ENCODE measurements at places on chromosomes 3 and 15.

DNA sequence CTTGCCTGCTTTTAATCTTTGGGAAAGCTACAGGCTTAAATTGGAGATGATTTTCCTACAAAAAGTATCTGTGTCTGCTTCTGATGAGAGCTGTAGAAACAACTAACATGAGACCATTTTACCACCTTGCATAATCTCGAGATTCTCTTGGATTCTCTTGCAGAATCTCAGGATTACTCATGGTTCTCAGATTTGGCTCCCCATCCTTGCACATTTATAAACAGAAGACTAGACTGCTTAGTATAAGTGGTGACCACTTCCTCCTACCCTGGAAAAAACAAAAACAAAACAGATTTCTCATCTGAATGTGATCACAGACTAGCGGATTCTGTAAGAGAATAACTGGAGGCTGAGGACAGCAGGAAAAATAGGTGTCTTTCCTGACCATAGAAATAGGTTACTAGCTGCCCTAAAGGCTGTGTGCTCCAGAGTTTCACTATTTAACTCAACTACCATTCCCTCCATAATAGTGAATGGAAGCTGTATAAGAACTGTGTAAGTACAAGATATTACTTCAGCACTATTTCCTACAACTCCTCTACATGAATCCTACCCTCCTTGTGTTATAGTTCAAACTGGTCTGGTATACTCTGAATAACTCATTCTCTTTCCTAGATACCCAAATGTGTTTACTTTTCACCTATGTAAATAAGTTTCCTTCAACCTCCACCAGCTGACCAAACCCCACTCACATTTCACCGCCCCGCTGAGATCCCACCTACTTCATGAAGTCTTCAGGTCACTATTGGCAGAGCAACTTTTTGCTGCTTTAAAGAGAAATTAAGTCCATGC, 122.2 kb upstream of the C2CD4B start:
- no peak for DNase-seq

DNA sequence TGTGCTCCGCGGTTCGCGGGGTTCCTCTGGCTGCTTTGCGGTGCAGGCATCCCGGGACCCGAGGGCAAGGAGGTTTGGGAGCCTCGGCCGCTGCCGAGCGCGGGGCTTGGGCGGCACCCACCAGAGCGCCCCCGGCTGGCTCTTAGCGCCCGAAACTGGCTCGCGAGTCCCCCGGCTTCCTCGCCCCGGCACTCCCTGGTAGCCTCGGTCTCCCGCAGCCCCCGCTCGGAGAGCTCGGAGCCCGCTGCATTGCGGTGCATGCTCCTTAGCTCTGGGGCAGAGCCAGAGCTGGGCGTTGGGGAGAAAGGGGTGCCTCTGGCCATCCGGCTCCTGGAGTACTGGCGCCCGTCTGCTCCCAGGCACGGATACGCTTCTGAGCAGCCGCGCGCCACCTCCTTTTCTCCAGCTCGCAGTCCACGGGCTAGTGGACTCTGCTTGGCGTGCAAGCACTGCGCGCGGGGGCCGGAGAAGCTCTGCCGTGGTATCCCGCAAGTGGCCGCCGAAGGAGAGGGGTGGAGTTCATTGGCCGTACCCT, 753 bp downstream of the EPHB1 start:
- DNase-seq: peak; percentile 65

- DNase-seq: peak; percentile 45
Measured at GRCh38 chr3:65732051-65732935, 306.4 kb downstream of the MAGI1 start.

GRCh38 chr3:197372047-197372661, 73.7 kb upstream of the DLG1 start:
- no peak for DNase-seq

GRCh38 chr15:65409036-65409631, 13.6 kb downstream of the IGDCC4 start:
- DNase-seq: no peak

- DNase-seq: no peak
Measured at GRCh38 chr15:29100486-29101000, 169.1 kb downstream of the NSMCE3 start.

GRCh38 chr3:178960181-178960580, 111.4 kb downstream of the ZMAT3 start:
- DNase-seq: peak; percentile 51

DNA sequence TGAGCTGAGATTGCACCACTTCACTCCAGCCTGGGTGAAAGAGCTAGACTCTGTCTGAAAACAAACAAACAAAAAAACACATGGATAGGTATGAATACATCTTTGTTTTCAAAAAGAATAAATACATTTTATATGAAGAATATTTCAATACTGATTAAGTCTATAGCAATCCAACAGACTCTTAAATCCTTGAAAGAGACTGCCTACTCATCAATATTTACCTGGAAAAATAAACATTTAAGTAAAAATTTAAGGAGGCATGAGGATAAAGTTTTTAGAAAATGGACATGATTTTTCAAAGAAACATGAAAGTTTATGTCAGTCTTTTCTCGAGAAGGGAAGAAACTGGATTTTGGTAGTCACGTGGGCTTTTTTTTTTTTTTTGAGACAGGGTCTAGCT, 5.4 kb downstream of the NKIRAS1 start:
- no peak for DNase-seq

DNA sequence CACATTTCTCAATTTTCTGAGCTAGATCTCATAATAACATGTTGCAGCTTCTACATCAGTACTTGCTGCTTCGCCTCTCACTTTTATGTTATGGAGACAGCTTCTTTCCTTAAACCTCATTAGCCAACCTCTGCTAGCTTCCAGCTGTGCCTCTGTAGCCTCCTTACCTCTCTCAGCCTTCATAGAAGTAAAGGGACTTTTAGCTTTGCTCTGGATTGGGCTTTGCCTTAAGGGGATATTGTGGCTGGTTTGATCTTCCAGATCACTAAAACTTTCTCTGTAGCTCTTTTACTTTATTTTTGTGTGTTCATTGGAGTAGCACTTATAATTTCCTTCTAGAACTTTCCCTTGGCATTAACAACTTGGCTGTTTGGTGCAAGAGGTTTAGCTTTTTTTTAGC, 150.1 kb downstream of the ATG7 start:
- no peak for DNase-seq

DNA sequence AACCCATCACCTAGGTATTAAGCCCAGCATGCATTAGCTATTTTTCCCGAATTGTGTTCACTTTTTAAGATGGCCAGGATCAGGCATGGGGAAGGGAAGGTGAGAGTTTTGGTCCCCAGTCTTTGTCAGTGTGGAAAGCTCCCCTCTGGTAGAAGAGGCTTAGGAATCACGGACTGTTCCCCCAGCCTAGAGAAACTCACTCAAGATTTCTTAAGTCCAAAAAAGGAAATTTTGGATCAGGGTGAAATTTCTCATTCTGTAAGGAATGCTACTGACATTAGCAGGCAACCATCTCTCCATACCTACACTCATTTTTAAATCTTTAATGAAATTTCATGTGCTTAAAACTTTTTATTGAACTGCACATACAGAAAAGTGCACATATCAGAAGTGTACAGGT, 70.3 kb upstream of the GALNT15 start:
- DNase-seq: no peak

GRCh38 chr3:139746481-139746880, 68.7 kb upstream of the NMNAT3 start:
- no peak for DNase-seq

- no peak for DNase-seq
Measured at GRCh38 chr3:108018552-108018951, 72.3 kb downstream of the CD47 start.

GRCh38 chr15:36501063-36501678, 78.3 kb upstream of the CDIN1 start:
- peak; percentile 78 for DNase-seq

DNA sequence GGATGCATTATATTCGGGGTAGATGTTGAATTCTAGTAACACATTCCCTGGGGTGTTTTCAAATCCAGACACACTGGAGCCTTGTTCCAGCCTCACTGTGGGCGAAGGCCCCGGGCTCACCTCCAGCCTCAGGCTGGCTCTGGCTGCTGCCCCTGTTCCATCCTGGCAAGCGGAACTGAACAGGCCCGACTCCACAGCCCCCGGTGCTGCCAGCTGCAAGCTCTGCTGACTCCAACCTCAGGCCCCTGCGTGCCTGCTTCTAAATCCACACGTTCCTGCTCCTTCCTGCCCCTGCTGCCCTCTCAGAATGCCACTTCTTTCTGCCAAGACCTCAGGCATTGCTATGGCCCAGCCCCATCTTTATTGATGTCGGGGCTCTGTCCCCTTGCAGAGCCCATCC, 90.6 kb downstream of the LIPC start:
- DNase-seq: no peak

GRCh38 chr3:111846717-111847116, 12.3 kb upstream of the PHLDB2 start:
- DNase-seq: no peak

DNA sequence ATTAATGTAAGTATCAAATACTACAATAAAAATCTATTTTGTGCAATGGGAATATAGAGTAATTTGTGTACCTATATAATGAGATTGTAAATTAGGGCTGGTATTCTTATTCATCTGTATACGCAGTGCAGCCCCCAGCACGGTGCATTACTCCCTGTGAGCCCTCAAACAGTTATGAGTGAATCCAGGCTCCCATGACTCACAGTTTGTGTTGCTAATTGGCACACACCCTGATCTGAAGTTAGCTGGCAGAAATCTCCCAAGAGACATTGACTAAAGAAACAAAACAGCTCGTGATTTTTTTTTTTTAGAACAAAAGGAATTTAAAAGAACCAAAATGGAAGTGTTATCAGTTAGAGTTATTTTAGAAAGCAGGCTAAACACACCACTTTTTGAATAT, 15.7 kb downstream of the GK5 start:
- no peak for DNase-seq

DNA sequence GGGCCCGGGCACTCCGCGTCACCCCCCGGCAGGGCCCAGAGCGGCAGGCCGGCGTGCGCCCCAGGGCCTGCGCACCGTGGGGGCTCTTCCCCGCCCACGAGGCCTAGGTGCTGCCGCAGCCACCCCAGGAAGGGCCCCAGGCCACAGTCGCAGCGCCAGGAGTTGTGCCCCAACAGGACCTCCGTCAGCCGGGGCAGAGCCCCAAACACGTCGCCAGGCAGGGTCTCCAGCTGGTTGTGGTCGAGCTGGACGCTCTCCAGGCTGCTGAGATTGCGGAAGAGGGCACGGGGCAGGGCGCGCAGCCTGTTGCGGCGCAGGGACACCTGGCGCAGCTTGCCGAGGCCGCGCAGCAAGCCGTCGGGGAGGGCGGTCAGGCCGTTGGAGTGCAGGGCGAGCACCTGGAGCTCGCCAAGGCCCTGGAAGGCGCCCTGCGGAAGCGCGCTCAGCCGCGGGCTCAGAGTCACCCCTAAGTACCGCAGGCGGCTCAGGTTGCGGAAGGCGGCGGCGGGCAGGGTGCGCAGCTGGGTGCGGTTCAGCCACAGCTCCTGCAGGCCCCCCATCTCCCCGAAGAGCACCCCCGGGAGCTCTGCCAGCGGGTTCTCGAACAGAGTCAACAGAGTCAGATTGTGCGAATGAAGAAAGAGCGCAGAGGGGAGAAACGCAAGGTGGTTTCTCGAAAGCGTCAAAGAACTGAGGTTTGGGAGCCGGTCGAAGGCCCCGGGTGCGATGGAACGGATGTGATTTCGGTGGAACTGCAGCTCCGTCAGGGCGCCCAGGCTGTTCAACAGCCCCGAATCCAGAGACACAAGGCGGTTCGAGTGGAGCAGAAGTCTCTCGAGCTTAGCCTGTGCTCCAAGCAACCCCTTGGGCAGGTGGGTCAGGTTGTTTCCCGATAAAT, 2.0 kb downstream of the GP5 start:
- no peak for DNase-seq

DNA sequence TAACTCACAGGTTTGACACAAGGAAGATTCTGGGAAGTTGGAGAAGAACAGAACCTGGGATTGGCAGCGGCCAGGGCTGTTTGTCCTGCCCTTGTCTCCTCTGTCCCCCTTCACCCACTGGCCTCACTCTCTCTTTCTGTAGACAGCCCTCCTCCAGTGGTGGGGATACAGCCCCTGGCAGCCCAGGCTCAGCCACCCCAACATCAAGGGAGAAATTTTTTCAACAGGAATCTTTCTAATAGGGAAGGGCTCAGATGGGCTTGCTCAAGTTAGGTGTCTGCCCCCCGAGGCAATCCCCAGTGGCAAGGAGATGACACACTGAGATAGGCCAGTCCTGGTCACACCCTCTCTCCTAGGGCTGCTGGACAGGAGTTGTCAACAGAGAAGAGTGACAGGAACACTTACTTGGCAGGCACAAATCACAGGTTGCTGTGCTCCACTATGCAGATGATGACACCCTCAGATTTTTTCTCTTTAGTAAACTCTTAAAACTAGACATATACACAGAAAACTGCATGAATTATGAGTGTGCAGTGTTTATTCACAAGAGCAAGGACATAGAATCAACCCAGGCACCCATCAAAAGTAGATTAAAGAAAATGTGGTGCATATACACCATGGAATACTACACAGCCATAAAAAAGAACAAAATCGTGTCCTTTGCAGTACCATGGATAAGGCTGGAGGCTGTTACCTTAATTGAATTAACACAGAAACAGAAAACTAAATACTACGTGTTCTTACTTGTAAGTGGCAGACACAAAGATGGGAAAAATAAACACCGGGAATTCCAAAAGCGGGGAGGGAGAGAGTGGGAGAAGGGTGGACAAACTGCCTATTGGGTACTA, 36.3 kb downstream of the PLA2G4D start:
- no peak for DNase-seq

DNA sequence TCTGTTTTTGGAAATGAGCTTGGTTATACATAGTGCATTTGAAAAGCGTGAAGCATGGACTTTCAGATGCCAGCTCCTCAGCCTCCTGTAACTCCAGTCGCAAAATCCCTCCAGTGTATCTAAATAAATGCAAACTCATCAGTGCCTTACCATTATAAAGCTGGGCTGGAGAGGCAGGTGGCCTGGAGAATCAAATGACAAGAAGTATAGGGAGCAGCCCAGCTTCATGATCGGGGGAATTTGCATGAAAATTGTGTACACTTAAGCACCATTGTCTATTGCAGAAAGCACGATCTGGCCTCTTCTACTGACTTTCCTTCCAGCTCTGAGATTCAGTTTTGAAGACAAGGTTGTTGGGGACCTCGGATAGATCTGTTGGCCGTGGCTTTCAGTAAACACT, 71.7 kb downstream of the IGF1R start:
- DNase-seq: no peak

- no peak for DNase-seq
Measured at GRCh38 chr3:61264281-61264680, 13.0 kb upstream of the FHIT start.

DNA sequence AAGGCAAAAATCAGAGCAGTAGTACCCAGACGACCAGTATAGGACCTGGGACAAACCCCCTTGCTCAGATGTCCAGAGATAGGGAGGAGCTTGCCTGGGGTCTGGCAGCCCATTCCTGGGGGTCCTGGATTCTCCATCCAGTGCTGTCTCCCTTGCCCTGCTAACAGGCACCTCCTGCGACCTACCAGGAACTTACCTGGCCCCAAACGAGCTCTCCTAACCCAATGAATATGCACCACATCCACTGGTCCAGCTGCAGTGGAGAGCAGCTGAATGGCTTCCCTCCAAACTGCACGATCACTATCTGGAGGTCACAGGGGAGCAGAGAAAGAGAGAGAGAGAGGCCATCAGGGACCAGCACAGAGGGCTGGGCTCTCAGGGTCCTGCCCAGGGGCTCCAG, 19.1 kb upstream of the SEC13 start:
- DNase-seq: no peak

GRCh38 chr3:61996366-61996765, 377.0 kb downstream of the FEZF2 start:
- no peak for DNase-seq

All from NCI-H2081 (cell line).